Activated CD4-positive, CD25-positive, alpha-beta regulatory T cell treated with anti-CD3 and anti-CD28 coated beads, Interleukin-2, amount 50 U/mL, for 72 hours (primary cell): ENCODE measurements at places on chromosomes 16 and 17.

DNA sequence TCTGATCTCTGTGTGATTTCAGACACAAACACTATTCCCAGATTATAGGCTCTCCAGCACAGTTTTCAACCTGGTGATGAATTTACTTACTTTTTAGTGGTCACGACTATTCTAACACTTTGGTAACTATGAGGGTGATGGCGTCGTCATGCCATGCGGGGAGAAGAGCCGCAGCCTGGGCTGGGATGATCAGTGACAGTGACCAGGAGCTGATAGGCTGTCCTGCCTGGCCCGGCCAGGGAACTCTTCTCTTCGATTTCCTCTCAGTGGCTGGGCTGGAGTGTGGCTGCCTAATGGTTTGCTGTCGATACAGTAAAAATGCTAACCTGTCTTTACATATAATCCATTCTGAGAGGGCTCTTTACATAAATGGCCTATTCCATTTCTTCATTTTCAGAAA is 113.1 kb downstream of the IRX3 start:
- no peak for DNase-seq

DNA sequence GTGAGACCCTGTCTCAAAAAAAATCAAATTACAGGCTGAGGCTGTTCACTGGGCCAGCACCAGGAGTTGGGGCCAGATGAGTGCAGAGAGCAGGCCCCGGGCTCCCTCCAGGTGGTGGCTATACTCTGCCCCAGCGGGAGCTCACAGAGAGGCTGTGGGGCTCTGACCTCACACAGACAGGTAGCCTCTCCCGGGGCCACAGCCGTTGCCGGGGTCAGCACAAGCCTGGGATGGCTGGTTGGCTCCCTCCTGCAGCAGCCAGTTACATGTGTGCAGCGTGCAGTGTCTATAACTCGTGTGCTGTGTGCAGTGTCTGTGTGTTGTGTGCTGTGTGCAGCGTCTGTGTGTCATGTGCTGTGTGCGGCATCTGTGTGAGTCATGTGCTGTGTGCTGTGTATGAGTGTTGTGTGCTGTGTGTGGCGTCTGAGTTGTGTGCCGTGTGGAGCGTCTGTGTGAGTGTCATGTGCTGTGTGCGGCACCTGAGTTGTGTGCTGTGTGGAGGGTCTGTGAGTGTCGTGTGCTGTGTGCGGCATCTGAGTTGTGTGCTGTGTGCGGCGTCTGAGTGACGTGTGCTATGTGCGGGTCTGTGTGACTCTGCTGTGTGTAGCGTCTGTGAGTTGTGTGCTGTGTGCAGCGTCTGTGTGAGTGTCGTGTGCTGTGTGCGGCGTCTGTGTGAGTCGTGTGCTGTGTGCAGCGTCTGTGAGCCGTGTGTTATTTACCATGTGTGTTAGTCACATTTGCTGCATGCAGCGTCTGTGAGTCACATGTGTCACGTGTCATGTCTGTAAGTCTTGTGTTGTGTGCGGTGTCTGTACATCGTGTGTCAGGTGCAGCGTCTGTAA is 20.9 kb downstream of the MAPK8IP3 start:
- DNase-seq = no peak

GRCh38 chr17:55228683-55229192 is 36.0 kb upstream of the HLF start:
- DNase-seq = no peak

- DNase-seq = no peak
Observed at GRCh38 chr17:10635290-10635689, 21.8 kb downstream of the MYH3 start.

GRCh38 chr17:49687878-49688491 is 10.1 kb upstream of the SPOP start:
- DNase-seq = no peak

GRCh38 chr17:44334727-44335126 is 10.1 kb upstream of the SLC25A39 start:
- DNase-seq = no peak
